IMR-90 (cell line): ENCODE measurements at places on chromosomes 16 and 17. TPM values are rescaled to one million over a fixed set of nuclear protein-coding genes. Genes with fewer than 3 reads are reported as not detected.

GRCh38 chr17:46212634-46213435 lies 19.6 kb upstream of the KANSL1 start:
- no peaks in the 10 kb centered on the region for H3K4me1 ChIP-seq
- no peak overlapping the region for H3K27ac ChIP-seq
- no peaks in the 10 kb centered on the region for H3K27me3 ChIP-seq
- H3K4me3 ChIP-seq = no peak overlapping the region
- H3K36me3 ChIP-seq = peaks cover 12% of the 10 kb centered on the region

DNA sequence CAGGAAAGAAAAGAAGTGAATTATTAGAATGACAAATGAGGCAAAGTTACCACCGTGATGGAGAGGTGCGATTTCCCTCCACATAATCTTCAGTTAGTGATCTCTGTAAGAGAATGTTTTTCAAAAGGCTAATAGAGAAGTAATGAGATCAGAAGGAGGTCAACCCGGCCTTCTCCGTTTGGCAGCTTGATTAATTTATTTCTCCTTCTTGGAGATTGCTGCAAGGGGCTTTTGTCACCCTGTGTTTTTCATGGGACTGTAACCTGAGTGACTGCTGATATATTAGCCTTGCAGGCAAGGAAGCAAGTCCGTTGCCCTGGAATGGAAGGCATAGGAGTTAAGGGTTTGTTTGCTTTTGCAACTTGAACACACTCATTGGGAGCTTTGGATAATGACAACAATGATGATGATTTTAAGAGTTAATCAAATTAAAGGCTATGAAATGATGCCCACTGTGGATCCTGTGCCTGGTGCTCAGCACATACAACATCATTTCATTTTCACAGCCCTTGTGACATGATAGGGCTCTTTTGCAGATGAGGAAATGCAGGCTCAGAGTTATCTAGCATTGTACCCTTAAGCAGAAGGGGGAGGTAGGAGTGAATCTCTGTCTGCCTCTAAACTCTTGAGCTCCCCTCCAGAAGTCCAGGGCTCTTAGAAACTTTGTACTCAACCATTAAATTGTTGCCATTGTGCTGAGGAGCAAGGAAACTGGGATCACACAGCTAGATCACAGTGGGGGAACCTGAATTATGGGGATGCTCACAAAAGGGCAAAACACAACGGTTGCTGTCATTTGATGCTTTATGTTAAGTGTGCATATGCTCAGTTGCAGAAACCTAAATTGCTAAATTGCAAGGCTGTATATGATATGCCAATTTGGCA lies 226.3 kb downstream of the WWOX start:
- H3K27ac ChIP-seq = no peak overlapping the region
- no peak overlapping the region for H3K4me3 ChIP-seq
- H3K4me1 ChIP-seq = no peaks in the 10 kb centered on the region
- no peak for DNase-seq

- H3K36me3 ChIP-seq = peaks cover 6% of the 10 kb centered on the region; the same call in 1 of the 2 replicates
- H3K4me3 ChIP-seq = peak within 1 kb of the TSS; percentile 88
- peaks cover 3% of the 10 kb centered on the region for H3K4me1 ChIP-seq
- H3K27ac ChIP-seq = peak within 1 kb of the TSS; percentile 87
- DNase-seq = peak; percentile 91
These were observed at the start of gene ASPSCR1 for GRCh38 chr17:81977211-81977808. Gene ASPSCR1 (plus strand): TSS chr17:81977629. CDS start chr17:81977647, 18 bp downstream.

GRCh38 chr16:25066747-25067631 lies 44.6 kb upstream of the LCMT1 start:
- no peaks in the 10 kb centered on the region for H3K27me3 ChIP-seq
- DNase-seq = peak; percentile 61
- no peaks in the 10 kb centered on the region for H3K36me3 ChIP-seq
- H3K4me3 ChIP-seq = peak overlapping the region; percentile 49
- H3K27ac ChIP-seq = peak overlapping the region; percentile 65

GRCh38 chr17:27764589-27764988 lies 35.7 kb downstream of the NOS2 start:
- H3K27ac ChIP-seq = no peak overlapping the region
- no peak for DNase-seq
- H3K36me3 ChIP-seq = no peaks in the 10 kb centered on the region
- no peak overlapping the region for H3K4me3 ChIP-seq
- H3K27me3 ChIP-seq = peaks cover 2% of the 10 kb centered on the region; the same call in 1 of the 2 replicates

- H3K36me3 ChIP-seq = peaks cover 54% of the 10 kb centered on the region
- no peak overlapping the region for H3K4me3 ChIP-seq
- H3K4me1 ChIP-seq = peaks cover 27% of the 10 kb centered on the region
- DNase-seq = no peak
- H3K27ac ChIP-seq = no peak overlapping the region
These were observed 3.1 kb upstream of the SPATA32 start for GRCh38 chr17:45264988-45265387.

DNA sequence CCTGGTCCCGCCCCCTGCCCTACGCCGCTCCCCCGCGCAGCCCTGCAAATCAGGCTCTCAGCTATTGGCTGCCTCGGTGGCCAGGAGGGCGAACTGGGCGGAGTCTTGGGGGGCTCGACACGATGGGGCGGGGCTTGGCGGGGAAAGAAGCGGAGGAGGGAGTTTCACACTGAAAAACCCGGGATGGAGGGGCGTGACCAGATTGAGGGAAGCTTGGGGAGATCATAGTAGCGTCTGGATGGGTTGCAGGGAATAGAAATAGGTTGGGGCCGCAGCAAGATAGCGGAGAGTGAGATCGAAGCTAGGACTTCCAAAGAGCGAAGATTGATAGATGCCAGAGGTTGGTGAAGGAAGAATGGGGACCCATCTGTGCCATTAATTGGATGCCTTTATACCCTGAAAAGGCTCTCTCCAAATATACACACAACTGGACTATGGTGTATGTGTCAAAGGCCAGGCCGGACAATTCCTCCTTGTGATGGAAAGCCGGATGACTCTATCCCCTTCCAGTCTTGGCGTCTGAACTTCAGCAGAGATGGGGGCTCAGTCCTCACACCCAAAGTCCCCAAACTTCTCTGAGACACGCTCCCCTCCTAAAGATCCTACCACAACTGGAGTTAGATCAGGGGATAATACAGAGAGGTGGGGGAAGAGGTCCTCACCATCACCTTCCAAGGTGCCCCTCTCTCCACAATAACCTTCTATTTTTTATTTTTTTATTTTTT lies 376 bp upstream of the STAC2 start:
- H3K4me1 ChIP-seq = peaks cover 5% of the 10 kb centered on the region
- H3K27ac ChIP-seq = no peak overlapping the region
- H3K4me3 ChIP-seq = peak overlapping the region; percentile 34
- peak; percentile 20 for DNase-seq

- DNase-seq = no peak
- H3K4me3 ChIP-seq = no peak overlapping the region
- no peak overlapping the region for H3K27ac ChIP-seq
- no peaks in the 10 kb centered on the region for H3K4me1 ChIP-seq
These were observed 20.6 kb upstream of the MAPT start for GRCh38 chr17:45873728-45874127.

DNA sequence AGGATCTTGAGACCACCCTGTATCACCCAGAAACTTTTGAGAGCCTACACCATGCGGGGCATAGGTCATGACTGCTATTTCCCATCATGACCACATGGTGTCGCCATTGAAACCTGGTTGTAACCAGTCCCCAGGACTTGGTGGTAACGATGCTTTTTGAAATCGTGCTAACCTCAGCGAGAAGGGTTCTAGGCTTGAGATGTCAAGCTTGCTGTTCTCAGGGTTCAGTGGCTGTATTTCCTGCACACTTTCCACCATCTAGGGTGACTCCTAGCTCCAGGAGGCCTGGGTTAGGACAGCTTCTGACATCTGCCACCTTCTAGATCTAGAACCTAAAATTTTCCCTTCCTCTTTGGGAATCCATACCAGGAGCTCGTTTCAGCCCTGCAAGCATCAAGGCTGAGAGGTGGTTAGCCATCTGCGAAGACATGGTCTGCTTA lies 13.0 kb upstream of the SPNS3 start:
- H3K27ac ChIP-seq = no peak overlapping the region
- DNase-seq = peak; percentile 74
- H3K4me1 ChIP-seq = no peaks in the 10 kb centered on the region
- 0 out of 2 replicates have a peak, but pooled peaks cover 3% of the 10 kb centered on the region for H3K27me3 ChIP-seq
- no peaks in the 10 kb centered on the region for H3K36me3 ChIP-seq
- no peak overlapping the region for H3K4me3 ChIP-seq

DNA sequence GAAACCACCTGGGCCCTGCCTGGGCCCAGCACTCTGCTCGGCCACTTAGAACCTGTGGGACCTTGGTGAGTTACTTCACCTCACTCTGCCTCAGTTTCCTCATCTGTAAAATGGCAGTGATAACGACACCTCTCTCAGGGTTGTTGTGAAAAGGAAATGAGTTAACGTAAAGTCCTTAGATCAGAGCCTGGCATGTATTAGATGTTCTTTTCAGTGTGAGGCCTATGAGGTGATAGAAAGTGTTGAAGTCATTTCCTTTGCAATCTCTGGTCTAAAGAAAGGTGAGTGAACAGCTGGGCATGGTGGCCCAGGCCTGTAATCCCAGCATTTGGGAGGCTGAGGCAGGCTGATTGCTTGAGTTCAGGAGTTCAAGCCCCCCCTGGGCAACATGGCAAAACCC lies 51.7 kb upstream of the LGALS9 start:
- H3K27ac ChIP-seq = no peak overlapping the region
- no peaks in the 10 kb centered on the region for H3K27me3 ChIP-seq
- no peak for DNase-seq
- H3K4me1 ChIP-seq = peaks cover 42% of the 10 kb centered on the region
- H3K36me3 ChIP-seq = peaks cover 27% of the 10 kb centered on the region

DNA sequence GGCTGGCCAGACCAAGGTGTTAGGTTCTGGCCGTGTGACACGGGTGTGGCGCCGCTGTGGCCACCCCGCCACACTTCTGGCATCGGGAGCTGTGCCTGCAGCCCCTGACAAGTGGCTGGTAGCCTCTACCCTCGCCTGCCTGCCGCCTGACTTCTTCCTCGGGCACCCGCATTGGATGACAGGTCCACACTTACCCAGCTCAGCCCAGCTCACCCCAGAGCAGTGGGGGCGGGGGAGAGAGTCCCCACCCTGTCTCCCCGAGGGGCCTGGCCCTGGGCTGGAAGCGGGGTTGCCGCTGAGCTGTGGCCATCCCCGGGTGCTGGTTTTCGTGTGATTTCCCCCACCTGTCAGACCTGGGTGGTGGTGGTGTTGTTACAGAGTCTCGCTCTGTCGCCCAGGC lies 53.9 kb upstream of the ACSF3 start:
- no peaks in the 10 kb centered on the region for H3K36me3 ChIP-seq
- no peak for DNase-seq
- H3K4me1 ChIP-seq = no peaks in the 10 kb centered on the region

DNA sequence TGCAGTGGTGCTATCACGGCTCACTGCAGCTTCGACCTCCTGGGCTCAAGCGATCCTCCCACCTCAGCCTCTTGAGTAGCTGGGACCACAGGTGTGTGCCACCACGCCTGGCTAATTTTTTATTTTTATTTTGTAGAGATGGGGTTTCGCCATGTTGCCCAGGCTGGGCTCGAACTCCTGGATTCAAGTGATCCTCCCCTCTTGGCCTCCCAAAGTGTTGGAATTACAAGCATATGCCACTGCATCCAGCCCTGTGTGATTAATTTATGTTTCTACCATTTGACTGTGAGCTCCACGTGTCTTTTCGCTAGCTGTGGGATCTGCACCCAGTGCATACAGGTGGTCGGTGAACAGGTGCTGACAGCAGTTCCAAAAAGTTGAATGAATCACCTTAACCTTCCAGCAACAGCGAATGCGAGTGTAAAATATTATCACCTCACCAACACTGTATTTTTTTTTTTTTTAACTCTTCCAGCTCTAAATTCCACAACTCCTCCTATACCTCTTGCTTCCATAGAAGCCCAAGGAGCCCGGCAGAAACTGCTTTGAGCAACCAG lies 484 bp upstream of the NUDT7 start:
- DNase-seq = no peak
- no peaks in the 10 kb centered on the region for H3K27me3 ChIP-seq
- H3K27ac ChIP-seq = no peak overlapping the region
- no peak overlapping the region for H3K4me3 ChIP-seq
- no peaks in the 10 kb centered on the region for H3K36me3 ChIP-seq

GRCh38 chr16:73143576-73144422 lies 95.9 kb upstream of the ZFHX3 start:
- H3K27ac ChIP-seq = no peak overlapping the region
- no peaks in the 10 kb centered on the region for H3K36me3 ChIP-seq
- no peak for DNase-seq
- H3K4me1 ChIP-seq = no peaks in the 10 kb centered on the region
- peaks cover 5% of the 10 kb centered on the region for H3K27me3 ChIP-seq
- H3K4me3 ChIP-seq = peak overlapping the region; percentile 22; the same call in 1 of the 2 replicates

DNA sequence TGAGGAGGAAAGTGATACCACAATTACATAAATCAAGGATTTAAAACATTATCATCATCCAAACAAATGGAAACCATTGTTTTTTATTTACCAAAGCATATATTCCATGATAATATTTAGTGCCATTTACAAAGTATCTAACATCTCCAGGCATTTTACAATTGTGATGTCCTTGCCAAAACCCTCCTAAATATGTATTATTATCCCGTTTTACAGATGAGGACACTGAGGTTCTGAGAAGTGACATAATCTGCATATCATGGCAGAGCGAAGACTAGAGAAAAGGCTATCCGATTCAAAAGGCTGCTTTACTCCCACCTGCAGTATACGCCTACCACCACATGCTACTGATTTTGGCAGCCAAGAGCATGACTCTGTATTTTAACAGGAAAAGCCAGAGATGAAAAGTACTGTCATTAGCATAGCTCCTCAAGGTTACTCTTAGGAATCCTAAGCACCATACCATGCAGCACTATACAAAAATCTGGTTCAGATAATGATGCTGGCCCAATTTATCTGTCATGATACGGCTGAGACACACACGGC lies 301.4 kb downstream of the CA10 start:
- no peaks in the 10 kb centered on the region for H3K4me1 ChIP-seq
- H3K27me3 ChIP-seq = no peaks in the 10 kb centered on the region
- H3K27ac ChIP-seq = no peak overlapping the region
- no peak for DNase-seq
- no peak overlapping the region for H3K4me3 ChIP-seq
- no peaks in the 10 kb centered on the region for H3K36me3 ChIP-seq

DNA sequence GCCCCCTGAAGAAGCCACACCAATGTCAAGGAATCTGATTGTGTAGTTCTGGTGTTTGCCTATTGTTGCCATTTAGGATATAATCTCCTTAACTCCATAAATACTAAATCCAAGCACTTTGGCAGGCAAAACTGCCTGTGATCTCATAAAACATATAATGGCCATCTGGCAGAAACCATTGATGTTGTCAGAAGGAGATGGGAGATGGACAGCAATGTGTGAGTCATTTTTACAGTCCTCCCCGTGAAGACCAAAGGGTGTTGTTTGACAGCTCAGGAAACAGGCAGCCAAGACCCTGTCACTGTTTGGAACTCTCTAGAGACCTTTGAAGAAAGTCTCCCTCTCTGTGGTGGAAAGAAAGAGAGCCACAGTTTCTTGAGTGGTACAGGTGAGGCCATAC lies 454.1 kb downstream of the HS3ST3B1 start:
- 0 out of 2 replicates have a peak, but pooled peaks cover 2% of the 10 kb centered on the region for H3K4me1 ChIP-seq
- DNase-seq = peak; percentile 54
- no peak overlapping the region for H3K27ac ChIP-seq
- no peaks in the 10 kb centered on the region for H3K36me3 ChIP-seq
- no peak overlapping the region for H3K4me3 ChIP-seq
- 0 out of 2 replicates have a peak, but pooled peaks cover 2% of the 10 kb centered on the region for H3K27me3 ChIP-seq

GRCh38 chr16:88685156-88686061 lies 898 bp downstream of the SNAI3 start:
- H3K4me1 ChIP-seq = peaks cover 7% of the 10 kb centered on the region; the same call in 1 of the 2 replicates
- H3K36me3 ChIP-seq = no peaks in the 10 kb centered on the region
- no peak overlapping the region for H3K27ac ChIP-seq
- peak; percentile 67 for DNase-seq

Gene CCR7
- 0.14 and 0.22 TPM in 2 replicates for polyA plus RNA-seq

Gene PHB1
- 291 and 294 TPM in 2 replicates for polyA plus RNA-seq

Gene PLA2G15
- polyA plus RNA-seq = 31.7 and 34.4 TPM in 2 replicates

Gene SLC13A5
- polyA plus RNA-seq = not detected in 2 replicates

Gene HBA2
- polyA plus RNA-seq = not detected in 2 replicates

Gene NOXO1
- polyA plus RNA-seq = 0.32 and 0.56 TPM in 2 replicates

Gene FOXO3B
- 5.4 and 6.3 TPM in 2 replicates for polyA plus RNA-seq

Gene FAM83G
- 12.6 and 14.1 TPM in 2 replicates for polyA plus RNA-seq

Gene CSH1
- not detected in 2 replicates for polyA plus RNA-seq
